GM23338 (cell line): ENCODE measurements at places on chromosomes 12 and 14. TPM values are rescaled to one million over a fixed set of nuclear protein-coding genes. Genes with fewer than 3 reads are reported as not detected.

CCDC177 gene
- 0.66 and 1.7 TPM in 2 replicates for total RNA-seq

EPYC gene
- not detected in 2 replicates for total RNA-seq

CLEC12A gene
- total RNA-seq: not detected in 2 replicates

LRTM2 gene
- total RNA-seq: 0.12 TPM in 1 of 2 replicates, not detected in the other

SERPINA12 gene
- not detected in 2 replicates for total RNA-seq

EML5 gene
- total RNA-seq: 1.0 and 1.6 TPM in 2 replicates

GRCh38 chr14:41201696-41202095 lies 405.0 kb upstream of the LRFN5 start:
- no peak for DNase-seq
- H3K4me1 ChIP-seq: peaks cover 10% of the 10 kb centered on the region; the same call in 1 of the 2 replicates
- H3K27ac ChIP-seq: no peak overlapping the region

- no peaks in the 10 kb centered on the region for H3K27me3 ChIP-seq
- peaks cover 14% of the 10 kb centered on the region for H3K4me1 ChIP-seq
- no peak overlapping the region for H3K27ac ChIP-seq
- no peak for DNase-seq
These were observed 65.3 kb downstream of the KLHL28 start for GRCh38 chr14:44896275-44897040.

- no peak overlapping the region for H3K27ac ChIP-seq
- no peak for DNase-seq
- H3K4me1 ChIP-seq: no peaks in the 10 kb centered on the region
- no peak overlapping the region for H3K4me3 ChIP-seq
- H3K36me3 ChIP-seq: no peaks in the 10 kb centered on the region
These were observed 25.9 kb downstream of the TRIM9 start for GRCh38 chr14:51069055-51069454.

GRCh38 chr12:96327346-96327745 lies 72.9 kb downstream of the CDK17 start:
- DNase-seq: no peak
- H3K27me3 ChIP-seq: no peaks in the 10 kb centered on the region
- no peak overlapping the region for H3K4me3 ChIP-seq
- H3K27ac ChIP-seq: no peak overlapping the region
- H3K36me3 ChIP-seq: no peaks in the 10 kb centered on the region; the same call in none of the 2 replicates

DNA sequence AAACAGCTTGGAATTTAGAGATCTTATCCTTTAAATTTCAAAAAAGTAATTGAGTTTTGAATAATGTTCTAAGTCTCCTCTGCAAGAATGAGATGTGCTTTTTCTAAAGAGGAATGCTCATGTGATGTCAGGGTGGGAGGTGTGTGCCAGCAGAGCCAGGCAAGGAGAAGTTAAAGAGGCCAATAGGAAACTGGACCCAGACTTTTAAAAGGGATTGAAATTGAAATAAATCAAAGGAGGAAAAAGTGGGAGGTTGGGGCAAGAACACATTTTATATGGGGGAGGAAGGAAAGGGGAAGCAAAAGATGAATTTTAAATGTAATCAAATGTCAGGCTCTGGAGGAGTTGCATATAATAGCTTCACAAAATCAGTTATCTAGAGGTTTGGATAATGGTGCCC lies 126.1 kb downstream of the FIGNL2 start:
- DNase-seq: no peak
- H3K4me1 ChIP-seq: peaks cover 6% of the 10 kb centered on the region; the same call in 1 of the 2 replicates
- no peaks in the 10 kb centered on the region; the same call in 1 of the 2 replicates for H3K27me3 ChIP-seq
- peaks cover 5% of the 10 kb centered on the region; the same call in 1 of the 2 replicates for H3K36me3 ChIP-seq
- H3K27ac ChIP-seq: no peak overlapping the region

GRCh38 chr14:75982266-75983018 lies 647 bp upstream of the TGFB3 start:
- peaks cover 38% of the 10 kb centered on the region for H3K27me3 ChIP-seq
- peak overlapping the region; percentile 97 for H3K4me3 ChIP-seq
- H3K36me3 ChIP-seq: no peaks in the 10 kb centered on the region
- peaks cover 20% of the 10 kb centered on the region for H3K4me1 ChIP-seq
- no peak overlapping the region for H3K27ac ChIP-seq
- DNase-seq: peak; percentile 88

DNA sequence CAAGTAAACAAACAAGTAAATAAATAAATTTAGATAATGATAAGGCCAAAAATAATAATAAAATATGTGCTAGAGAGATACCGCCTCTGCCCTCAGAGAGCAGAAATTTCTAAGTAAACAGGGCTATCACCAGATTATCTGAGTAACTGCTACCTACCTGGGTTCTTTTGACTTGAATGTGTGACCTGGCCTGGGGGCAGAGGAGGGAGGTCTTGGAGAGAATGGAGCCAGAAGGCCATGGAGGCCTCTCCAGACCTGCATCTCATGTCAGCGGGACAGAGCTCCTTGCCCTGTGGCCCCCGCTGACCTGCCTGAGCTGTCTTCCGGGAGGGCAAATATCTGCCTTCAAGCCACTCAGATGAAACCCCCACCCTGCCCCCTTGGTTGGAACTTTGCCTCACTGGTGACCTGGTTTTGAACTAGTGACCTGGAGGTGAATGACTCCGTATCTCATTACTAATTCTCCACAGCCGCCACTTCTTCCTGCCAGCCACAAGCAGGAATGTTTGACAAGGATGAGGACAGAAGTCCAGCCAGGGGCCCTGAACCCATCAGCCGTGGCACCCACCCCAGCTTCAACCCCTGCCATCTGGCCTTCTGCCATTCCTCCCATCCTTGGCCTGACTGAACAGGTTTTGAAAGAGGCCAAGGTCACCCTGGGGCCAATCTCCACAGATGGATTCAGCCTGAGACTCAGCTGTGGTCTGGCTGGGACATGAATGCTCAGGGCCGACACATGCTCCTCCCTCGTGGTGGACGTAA lies 86.8 kb upstream of the PARP11 start:
- H3K4me1 ChIP-seq: 0 out of 2 replicates have a peak, but pooled peaks cover 3% of the 10 kb centered on the region
- no peak for DNase-seq
- no peak overlapping the region for H3K4me3 ChIP-seq
- no peaks in the 10 kb centered on the region for H3K27me3 ChIP-seq
- no peak overlapping the region for H3K27ac ChIP-seq
- no peaks in the 10 kb centered on the region for H3K36me3 ChIP-seq

- H3K27ac ChIP-seq: no peak overlapping the region
- no peak overlapping the region for H3K4me3 ChIP-seq
- no peaks in the 10 kb centered on the region for H3K36me3 ChIP-seq
- H3K4me1 ChIP-seq: no peaks in the 10 kb centered on the region
- H3K27me3 ChIP-seq: no peaks in the 10 kb centered on the region
These were observed 507.1 kb downstream of the DIO2 start for GRCh38 chr14:79704041-79704807.

DNA sequence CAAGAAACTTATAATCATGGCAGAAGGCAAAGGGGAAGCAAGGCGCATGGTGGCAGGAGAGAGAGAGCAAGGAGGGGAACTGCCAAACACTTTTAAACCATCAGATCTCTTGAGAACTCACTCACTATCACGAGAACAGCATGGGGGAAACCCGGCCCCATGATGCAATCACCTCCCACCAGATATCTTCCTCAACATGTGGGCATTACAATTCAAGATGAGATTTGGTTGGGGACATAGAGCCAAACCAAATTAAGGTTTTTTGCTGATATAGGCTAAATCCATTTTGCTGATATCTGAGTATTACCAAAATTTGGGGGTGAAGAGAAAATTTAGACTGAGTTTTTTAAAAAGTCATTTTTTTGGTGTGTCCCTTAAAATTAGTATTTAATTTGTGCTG lies 54.9 kb upstream of the TMX1 start:
- no peak overlapping the region for H3K4me3 ChIP-seq
- H3K27me3 ChIP-seq: no peaks in the 10 kb centered on the region
- no peak overlapping the region for H3K27ac ChIP-seq
- DNase-seq: no peak
- H3K36me3 ChIP-seq: no peaks in the 10 kb centered on the region
- no peaks in the 10 kb centered on the region for H3K4me1 ChIP-seq

- peak; percentile 65 for DNase-seq
- no peak overlapping the region for H3K27ac ChIP-seq
- H3K4me1 ChIP-seq: no peaks in the 10 kb centered on the region
- H3K36me3 ChIP-seq: no peaks in the 10 kb centered on the region
These were observed 51.3 kb upstream of the KCNA1 start for GRCh38 chr12:4858386-4858785.

GRCh38 chr14:92507174-92507768 lies 6.3 kb upstream of the RIN3 start:
- no peaks in the 10 kb centered on the region for H3K36me3 ChIP-seq
- peaks cover 4% of the 10 kb centered on the region; the same call in 1 of the 2 replicates for H3K27me3 ChIP-seq
- no peak for DNase-seq

DNA sequence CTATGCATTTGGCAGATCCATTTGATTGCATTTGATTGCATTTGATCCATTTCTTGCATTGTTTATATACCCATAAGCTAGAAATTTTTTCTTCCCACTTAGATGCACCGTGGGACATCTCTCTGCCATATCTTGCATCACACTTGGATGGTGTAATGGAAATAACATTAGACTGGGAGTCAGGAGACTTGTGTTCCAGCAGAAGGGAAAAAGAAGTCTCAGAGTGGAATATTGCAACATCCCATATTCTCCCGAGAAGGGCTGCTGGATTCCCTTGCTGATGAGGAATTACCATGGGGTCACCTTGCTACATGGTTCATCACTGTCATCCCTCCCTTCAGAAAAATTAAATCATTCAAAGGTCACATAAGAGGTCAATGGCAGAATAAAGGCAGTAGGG lies 78.1 kb downstream of the KSR2 start:
- H3K36me3 ChIP-seq: no peaks in the 10 kb centered on the region
- H3K4me3 ChIP-seq: no peak overlapping the region
- no peak overlapping the region for H3K27ac ChIP-seq
- DNase-seq: no peak
- no peaks in the 10 kb centered on the region for H3K27me3 ChIP-seq
- H3K4me1 ChIP-seq: no peaks in the 10 kb centered on the region

DNA sequence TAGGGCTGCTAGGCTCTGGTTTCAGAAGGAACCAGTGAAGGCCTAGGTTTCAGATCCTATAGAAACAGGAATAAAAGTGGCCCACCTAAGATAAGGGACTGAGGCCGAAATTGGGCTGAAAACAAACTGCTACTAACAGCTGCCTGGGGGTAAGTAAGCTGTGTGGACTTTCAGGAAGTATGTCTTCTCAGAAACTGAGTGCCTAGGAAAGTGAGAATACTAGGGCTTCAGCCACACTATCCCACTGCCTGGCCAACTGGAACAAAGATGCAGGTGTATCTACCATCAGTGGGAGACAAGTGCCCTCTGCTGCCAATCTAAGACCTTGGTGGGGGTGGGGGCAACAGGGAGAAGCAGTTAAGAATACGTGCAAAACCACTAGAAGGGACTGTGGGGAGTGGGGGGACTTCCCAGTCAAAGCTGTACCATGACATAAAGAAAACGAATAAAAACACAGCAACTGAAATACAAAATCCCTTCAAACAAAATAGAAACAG lies 82.5 kb downstream of the MED13L start:
- H3K36me3 ChIP-seq: no peaks in the 10 kb centered on the region
- no peak overlapping the region for H3K27ac ChIP-seq
- H3K27me3 ChIP-seq: no peaks in the 10 kb centered on the region

DNA sequence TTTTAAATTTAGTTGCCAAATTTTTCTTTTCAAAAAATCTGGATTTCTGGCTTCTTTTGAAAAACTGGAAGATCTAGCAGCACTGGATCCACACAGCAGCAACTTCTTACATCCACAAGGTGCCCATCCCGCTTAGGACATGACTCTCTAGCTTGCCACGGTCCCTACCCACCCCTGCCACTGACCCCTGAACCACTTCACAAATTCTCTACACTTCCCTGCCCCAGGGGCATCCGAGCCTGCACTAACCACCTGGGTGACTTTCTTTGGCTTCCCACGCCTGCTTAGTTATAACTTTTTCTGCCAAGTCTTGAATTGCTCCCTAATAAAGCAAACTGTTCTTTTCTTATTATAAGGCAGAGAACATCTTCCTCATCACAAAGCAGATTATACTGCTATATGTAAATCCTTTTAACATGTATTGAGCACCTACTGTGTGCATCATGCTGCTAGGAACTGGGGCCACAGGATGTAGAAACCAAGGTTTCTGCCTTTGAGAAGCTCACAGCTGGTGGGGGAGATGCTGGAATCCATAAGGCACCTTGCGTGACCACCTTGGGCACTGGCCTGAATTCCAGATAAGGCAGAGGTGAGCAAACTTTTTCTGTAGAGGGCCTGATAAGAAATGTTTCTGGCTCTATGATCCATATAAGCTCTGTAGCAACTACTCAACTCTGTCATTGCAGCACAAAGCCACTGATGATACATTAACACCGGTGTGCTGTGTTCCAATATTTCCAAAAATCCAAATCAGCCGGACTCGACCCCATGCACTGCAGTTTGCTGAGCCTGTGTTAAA lies 59.8 kb downstream of the ACTN1 start:
- H3K27ac ChIP-seq: no peak overlapping the region
- no peaks in the 10 kb centered on the region for H3K27me3 ChIP-seq
- no peak for DNase-seq
- H3K4me1 ChIP-seq: peaks cover 14% of the 10 kb centered on the region; the same call in 1 of the 2 replicates
- H3K36me3 ChIP-seq: peaks cover 14% of the 10 kb centered on the region

DNA sequence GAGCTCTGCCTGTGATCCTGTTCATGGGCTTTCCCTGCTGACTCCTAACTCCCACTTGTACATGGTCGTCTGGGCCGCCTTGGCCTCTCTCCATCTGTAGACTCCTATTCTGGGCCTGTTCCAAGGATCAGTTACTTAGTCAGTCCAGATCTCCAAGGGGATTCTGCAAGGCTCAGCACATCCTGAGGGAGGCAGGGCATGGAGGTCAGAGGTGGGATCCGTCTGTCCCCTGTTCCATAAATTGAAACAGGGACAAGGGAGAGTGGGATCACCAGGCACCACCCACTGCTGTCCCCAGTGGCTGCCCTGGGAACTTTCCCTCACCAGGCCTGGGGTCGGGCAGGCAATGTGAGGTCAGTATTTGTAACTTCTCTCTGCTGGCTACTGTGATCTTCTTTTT lies 43.5 kb downstream of the KCTD10 start:
- no peaks in the 10 kb centered on the region for H3K27me3 ChIP-seq
- H3K4me1 ChIP-seq: peaks cover 28% of the 10 kb centered on the region
- H3K4me3 ChIP-seq: no peak overlapping the region
- peak; percentile 58 for DNase-seq
- no peaks in the 10 kb centered on the region for H3K36me3 ChIP-seq

- no peak overlapping the region; the same call in 1 of the 2 replicates for H3K27ac ChIP-seq
- peak overlapping the region; percentile 21; the same call in 1 of the 2 replicates for H3K4me3 ChIP-seq
- H3K36me3 ChIP-seq: no peaks in the 10 kb centered on the region
- peak; percentile 61 for DNase-seq
These were observed 89.7 kb downstream of the RFX4 start for GRCh38 chr12:106672314-106673025.
